Ureter (tissue), 1 donor: ENCODE measurements at places on chromosomes 5 and 9.

GRCh38 chr9:14212077-14212476 lies 101.9 kb downstream of the NFIB start:
- no peak for DNase-seq

DNA sequence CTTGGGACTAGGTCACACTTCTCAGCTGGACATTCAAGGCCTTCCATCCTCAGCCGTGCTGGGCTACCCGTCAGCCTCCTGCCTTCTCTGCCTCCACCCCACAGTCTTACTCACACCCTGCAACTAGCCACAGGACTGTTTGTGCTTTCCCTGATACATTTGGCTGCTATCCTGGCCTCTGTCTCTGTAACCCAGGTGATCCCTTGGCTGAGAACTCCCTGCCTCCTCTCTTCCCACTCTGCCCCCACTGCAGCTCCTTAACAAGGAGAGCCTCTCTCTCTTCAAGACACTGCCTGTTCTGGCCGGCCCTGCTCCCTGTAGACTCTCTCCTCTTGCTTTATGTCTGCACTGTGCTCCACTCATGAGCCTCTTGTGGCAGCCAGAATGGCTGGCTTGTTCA lies 120.6 kb downstream of the MSX2 start:
- DNase-seq: no peak

GRCh38 chr9:72274441-72274840 lies 90.6 kb downstream of the ZFAND5 start:
- DNase-seq: no peak

DNA sequence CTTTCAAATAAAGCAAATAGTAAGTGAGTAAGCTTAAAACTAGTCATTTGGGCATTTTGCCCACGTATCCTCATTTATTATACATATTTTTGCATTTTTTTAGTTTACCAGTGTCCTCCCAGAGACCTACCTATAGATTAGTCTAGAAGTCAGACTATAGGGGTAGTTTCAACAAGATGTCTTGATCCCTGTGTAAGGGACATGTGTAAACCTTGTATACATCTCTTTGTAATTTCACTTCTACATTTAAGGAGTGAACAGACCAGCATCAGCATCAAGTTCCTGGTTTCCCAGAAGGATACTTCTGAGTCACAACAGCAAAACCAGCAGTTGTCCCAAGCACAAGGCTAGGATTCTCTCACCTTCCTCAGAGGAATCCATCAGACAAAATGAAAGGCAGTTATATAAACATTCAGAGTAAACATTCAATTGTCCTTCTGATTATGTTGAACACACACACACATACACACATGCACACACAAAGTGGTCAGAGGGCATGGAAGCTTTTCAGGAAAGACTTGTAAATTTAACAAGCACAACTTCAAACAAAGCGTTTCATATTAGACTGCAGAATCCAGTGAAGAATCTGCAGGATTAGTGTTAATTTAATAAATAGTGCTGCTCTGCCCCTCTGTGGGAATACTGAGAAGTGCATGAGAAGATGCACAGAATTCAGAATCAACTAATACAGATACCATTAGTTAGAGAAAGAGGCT lies 55.4 kb downstream of the HINT1 start:
- DNase-seq: no peak

DNA sequence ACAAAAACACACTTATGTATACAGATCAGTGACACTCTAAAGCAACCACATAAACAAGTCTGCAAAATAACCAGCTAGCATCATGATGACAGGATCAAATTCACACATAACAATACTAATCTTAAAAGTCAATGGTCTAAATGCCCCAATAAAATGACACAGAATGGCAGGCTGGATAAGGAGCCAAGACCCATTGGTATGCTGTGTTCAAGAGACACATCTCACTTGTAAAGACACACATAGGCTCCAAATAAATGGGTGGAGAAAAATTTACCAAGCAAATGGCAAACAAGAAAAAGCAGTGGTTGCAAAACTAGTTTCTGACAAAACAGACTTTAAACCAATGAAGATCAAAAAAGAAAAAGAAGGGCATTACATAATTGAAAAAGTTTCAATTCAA lies 26.0 kb downstream of the GAPT start:
- no peak for DNase-seq

DNA sequence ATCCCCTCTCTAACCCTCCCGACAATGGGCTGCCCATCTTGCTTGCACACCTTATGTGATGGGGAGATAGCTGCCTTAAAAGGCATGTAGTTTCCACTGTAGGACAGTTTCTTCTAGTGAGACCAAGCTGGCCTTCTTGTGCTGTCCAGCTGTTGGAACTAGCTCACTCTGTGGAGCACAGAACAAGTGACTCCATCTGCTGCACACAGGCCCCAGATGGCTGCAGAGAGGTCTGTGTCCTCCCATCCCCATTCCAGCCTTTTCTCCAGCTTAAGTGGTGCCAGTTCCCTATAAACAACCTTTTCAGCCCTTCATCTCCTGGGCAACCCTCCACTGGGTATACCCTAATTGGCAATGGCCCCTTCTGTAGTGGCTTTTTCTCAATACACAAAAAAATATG lies 18.7 kb upstream of the PSD2 start:
- DNase-seq: no peak

- no peak for DNase-seq
These were observed 143.8 kb upstream of the MAP3K1 start for GRCh38 chr5:56671571-56671970.

GRCh38 chr9:6644346-6645104 lies 1.0 kb downstream of the GLDC start:
- DNase-seq: no peak

DNA sequence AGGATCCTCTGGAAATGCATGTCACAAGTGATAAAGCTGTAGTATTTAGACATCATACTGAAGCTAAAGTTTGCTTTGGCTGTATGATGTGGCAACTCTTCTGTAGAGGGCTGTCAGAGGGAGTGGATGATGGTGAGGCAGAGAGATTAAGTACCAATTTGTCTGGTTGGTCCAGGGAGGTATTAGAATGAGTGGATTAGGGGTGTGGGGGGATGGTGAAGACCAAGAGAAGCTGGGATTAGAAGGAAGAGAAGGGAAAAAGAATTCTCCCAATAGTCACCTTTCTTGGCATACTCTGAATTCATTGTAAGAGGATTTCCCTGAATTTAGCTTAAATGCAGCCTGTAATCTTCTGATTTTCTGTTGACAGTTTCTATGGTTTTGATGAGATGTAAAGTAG lies 3.6 kb downstream of the PCDHAC2 start:
- no peak for DNase-seq

GRCh38 chr9:134951461-134951860 lies 33.7 kb upstream of the FCN1 start:
- DNase-seq: no peak

DNA sequence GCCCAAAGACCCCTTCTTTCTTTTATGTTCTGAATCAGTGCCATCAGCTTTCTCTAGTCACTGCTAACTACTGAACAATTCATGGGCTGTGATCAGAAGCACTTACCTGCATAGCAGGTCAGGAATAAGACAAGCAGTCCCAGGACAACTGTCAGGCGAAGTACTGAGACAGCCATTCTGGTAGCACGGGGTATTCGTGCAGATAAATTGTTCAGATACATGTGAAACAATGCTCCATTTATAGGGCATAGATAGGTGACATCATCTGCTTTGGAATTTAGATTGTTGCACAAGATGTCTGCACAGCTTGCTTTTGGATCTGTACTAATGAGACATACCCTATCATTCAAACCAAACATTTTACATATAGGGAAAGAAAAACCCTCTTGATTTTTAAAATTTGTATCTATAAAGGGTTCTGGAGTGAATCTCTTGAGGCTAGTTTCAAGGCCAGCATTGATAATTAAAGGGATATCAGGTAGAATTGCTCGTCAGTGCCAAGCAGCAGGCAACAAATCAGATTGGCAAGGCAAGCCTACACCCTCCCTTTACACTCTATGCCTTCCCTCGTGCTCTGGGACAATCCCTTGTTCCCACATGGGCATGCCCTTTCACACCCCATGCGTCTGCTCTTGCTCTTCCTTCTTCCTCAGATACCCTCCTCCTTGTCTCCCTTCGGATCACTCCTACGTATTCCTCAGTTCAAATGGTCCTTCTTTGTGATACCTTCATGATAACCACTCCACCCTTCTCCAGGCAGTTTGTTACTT lies at the start of gene C5orf46:
Gene C5orf46, minus strand, starts transcription at position 213 of the 770 bp plus-strand sequence. Its CDS starts 37 bp downstream, at position 176.
- DNase-seq: no peak

DNA sequence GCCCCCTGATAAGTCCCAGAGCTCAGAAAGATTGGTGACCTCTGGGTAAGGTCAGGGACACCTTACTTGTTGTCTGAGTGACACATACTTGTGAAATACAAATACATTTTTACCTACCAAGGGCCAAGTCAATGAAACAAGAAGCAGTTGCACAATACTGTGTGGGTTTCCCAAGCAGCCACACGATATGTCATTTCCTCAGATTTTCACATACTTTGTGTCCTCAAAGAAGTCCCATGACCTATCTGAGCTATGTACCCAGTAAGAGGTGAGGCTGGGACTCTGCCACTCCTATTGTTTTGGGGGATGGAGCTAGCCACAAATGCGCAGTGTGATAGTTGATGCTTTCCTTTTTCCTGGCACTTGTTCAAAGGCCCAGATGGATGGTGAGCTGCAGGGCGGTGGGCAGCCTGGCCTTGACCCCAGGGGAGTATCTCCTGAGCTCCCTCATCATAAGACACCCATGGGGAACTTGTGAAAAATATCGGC lies 4.8 kb upstream of the SLC25A51 start:
- DNase-seq: no peak

GRCh38 chr5:60436518-60436917 lies 263.4 kb downstream of the DEPDC1B start:
- no peak for DNase-seq

DNA sequence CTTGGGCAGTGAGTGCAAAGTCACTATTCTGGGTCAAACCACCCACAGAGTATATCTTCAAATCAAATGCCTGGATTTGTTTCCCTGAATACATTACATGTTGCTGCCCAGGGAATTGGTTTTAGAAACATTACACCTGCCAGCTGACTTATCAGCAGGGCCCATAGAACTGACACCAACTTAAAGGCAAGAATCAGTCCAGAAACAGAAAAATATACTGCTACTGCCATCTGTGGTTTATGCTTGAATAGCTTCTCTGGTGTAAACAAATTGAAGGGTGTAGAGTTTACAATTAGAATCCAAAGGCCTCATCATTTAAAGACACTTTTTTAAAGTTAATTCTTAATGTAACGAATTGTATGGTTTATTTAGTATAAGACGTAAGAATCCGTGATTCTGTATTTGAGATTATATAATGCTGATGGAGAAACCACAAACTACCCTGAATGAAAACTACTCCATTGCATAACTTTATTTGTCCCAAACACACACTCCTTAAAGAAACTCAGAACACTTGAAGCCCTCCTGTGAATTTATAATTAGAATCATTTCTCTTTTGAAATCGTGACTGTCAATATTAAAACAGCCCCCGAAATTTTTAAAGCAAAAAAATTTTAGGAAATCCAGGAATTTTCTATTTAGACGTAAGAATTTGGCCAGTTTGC lies 6.2 kb downstream of the NR6A1 start:
- DNase-seq: no peak

- DNase-seq: no peak
These were observed 227.8 kb upstream of the SLC24A2 start for GRCh38 chr9:20016611-20017010.

DNA sequence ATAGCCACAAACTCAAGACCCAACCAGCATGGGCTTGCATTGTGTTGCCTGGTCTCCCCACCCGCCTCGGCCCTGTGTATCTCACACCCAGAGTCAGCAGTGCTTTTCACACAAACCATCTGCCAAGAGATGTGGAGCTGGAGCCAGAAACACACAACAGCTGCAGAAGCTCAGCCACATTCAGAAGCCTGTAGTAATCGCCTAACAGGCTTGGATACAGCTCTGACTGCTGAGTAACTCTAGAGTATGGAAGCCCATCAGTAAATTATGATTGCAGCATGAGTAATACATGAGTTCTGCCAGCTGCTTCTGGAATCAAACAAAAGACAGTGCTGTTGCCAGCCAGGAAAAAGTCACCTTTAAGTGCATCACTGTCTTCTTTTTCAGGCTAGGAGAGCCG lies 16.0 kb downstream of the TEK start:
- peak; percentile 52 for DNase-seq

DNA sequence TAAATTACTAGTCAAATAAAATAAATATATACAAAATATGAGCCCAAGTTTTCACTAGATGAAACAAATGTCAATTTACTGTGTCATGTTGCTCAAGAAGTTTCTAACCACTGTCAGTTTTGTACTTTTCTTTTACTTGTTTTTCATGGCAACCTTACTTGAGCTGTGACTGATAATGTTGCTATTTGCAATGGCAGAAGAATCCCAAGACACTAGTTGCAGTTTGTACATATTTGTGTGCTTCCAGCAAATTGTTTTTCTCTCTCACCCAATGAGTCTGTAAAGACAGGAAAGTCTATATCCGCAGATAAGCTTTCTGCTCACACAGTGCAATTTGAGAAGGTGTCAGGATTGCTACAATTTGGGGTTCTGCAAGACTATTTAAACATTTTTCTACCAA lies 338.6 kb upstream of the PCSK5 start:
- no peak for DNase-seq

DNA sequence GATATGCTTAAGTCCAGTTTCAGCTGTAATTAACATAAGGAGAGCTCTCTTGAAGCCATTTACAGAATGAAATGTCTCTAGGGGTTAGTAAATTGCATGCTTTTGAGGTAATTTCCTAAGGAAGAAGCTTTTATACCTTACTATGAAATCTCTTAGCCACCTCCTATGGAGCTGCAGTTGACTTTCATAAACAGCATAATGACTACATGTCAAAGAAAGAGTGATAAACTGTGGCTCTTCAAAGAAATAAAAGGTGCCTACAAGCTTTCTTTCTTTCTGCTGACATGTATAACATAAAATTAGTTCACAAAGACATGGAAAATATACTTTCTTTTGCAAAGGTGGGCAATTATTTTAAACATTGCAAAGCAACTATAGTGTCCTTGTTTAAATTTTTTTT lies 90.8 kb downstream of the TMEM167A start:
- DNase-seq: no peak

DNA sequence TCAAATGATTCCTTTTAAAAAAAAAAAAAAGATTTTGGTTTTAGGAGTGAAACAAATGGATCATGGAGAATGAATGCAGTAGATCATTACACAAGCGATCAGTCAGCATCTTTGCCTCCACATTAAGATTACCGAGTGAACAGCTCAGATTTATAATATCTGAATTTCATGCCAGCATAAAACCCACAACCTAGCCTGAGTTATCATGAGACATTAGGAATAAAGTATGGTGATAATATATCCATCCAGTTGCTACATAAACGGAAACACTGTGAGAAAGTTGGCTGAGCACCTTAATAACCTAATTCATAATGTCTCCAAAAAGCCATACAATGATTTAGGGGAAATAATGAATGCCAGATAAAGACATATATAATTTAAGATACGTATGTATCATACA lies 553.1 kb upstream of the TUSC1 start:
- no peak for DNase-seq

GRCh38 chr9:133144904-133145851 lies 18.5 kb downstream of the GBGT1 start:
- no peak for DNase-seq

GRCh38 chr5:65483546-65484346 lies 2.0 kb upstream of the ADAMTS6 start:
- no peak for DNase-seq
